ENCODE measurements at places on chromosomes 4 and X.
A peak's percentile ranks its signal among the peaks of the same experiment; 100 is the strongest.

- no peak for DNase-seq
Observed at GRCh38 chr4:102362922-102363432, 17.7 kb upstream of the SLC39A8 start.

GRCh38 chrX:36684053-36684452 is 324.1 kb upstream of the FAM47C start:
- DNase-seq, result peak; percentile 11

- DNase-seq, result no peak
Observed at GRCh38 chr4:87622303-87622702, 14.0 kb downstream of the DSPP start.

- no peak for DNase-seq
Observed at GRCh38 chr4:168871632-168872031, 138.4 kb downstream of the CBR4 start.

GRCh38 chrX:30690330-30690729 is 37.1 kb downstream of the GK start:
- no peak for DNase-seq

DNA sequence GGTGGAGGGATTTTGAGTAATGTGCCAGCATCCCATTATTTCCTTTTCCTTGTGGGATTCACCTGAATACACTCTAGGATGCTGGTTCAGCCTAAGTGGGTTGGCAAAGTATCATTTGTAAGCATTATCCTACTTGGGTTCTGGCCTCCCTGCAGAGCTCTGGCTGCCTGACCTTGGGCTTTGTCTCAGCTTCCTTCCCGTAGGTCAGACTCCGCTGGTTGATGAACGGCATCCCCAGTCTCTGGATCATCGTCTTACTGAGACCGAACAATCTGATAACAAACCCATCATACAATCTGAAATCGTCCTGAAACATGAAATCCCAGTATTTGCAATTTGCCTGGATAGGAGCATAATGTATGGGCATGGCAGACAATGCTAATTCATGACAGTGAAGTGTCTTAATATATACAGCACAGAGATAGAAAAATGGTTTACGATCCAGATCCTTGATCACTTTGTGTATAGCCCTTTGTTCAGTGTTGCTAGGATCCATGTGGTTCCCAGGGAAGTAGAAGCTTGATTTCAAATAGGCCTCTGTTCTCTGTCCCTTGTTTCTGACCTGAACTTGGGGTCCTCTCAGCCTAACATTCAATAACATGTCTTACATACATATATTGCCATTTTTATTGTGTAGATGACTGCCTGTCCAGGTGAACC is 5.5 kb downstream of the MID2 start:
- peak; percentile 20 for DNase-seq

DNA sequence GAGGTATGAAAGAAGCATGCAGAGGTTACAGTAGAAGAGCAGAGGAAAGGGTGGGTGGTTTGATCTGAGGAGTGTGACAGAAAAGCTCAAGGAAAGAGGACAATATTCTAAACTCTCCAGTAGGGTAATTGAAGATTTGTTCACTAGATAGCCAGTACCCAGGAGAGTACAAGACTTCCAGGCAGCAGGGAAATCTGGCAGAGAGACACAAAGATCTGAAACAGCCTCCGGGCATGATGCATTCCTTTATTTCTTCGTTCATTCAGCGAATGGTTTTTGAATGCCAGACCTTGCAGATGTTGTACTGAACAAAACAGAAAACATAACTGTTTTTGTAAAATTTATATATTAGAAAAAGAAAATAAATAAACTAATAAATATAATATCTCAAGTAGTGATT is 766.6 kb downstream of the FAT4 start:
- DNase-seq, result no peak

DNA sequence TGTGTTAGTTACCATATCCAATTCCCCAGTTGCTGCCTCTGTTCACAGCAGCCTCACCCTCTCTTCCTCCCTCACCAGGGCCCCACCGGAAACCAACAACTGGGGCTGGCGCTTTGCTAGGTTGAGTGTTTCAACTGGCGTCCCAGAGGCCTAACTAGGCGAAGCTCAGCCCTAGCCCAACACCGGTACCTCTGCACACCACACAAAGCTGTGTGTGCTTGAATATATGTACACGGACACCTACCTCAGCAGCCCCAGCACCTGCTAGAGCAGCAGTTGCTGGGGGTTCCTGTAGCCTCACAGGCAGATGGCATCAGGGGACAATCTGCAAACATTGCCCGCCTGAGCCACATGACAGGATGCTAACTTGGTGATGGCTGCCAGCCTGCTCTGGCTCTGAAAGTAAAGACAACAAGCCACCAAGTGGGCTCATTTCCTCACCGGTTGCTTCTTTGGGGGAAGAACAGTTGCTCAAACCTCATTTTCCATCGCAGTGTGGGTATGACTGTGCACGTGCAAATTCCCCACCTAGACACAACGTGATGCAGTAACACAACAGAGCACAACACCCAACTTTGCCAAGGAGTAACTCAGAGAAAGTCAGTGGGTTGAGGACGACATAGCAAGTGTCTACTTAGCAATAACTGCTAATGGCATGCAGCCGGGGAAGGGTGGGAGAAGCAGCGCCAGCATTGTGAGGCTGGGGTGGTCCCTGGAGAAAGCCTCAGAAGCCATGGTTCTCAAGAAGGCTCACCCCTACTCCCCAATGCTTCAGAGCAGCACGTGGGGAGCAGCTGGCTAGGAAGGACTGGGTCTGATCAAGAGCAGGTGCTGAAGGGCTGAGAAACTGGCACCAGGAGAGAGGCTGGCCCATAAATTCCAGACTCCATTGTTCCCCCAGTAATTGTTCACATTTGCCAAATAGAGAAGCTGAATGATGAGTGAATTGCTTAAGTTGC is 139.5 kb downstream of the SH3KBP1 start:
- DNase-seq, result no peak

GRCh38 chrX:47483306-47484268 is 565 bp upstream of the ZNF41 start:
- DNase-seq, result peak; percentile 21

- DNase-seq, result no peak
Observed at GRCh38 chr4:163736876-163737275, 242.4 kb downstream of the TMA16 start.

GRCh38 chr4:71239365-71239764 is 99.5 kb upstream of the SLC4A4 start:
- no peak for DNase-seq

DNA sequence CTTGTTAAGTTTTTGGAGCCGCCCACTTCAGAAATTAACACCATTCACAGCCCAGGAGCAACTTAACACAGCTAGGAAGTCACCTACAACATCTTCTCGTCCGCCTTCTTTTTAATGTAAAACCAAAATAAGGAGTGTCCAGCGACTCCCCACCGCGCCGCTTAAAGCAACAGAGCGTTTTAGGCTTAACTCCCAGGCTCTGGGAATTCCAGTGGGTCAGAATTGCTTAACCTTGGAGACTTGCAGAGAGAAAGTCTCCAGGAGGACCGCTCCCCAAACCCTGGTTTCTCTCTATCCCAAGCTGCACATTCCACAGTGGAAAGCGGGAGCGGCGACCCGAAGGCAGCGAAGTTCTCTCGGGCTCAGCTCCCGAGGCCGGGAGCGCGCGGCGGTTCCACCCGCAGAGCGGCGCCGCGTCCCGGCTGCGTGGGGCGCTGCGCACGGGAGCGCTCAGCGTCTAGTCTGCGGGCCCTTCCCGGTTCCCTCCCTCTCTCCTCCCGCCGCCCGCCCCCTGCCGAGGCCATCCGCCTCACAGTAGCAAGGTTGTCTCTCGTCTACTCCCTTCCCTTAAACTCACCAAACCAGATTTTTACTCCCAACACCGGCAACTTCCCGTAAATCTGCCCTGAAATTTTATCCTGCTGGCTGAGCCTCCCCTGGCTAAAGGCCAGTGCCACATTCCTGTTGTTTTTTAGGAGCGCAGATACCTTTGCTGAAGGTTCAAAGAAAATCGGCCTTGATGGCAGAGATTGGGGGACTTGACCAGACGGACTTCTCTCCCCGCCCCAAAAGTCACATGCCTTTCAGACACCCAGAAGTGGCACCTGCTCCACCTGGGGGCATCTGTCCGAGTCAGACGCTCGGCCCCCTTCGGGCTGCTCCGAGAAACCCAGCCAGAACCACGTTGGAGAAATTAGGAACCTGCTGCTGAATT is at the start of gene RBM47:
Gene RBM47 (minus strand): TSS at position 464 of the 934 bp plus-strand sequence. CDS start 190,971 bp downstream, outside the sequence.
- DNase-seq, result peak; percentile 66

GRCh38 chr4:79288185-79288584 is 37.7 kb downstream of the NAA11 start:
- no peak for DNase-seq

GRCh38 chr4:114321366-114321765 is 277.2 kb upstream of the UGT8 start:
- DNase-seq, result no peak

- no peak for DNase-seq
Observed at GRCh38 chrX:112759512-112759911, 79.8 kb upstream of the LHFPL1 start.

- no peak for DNase-seq
Observed at GRCh38 chr4:168864821-168865541, 145.1 kb downstream of the CBR4 start.

DNA sequence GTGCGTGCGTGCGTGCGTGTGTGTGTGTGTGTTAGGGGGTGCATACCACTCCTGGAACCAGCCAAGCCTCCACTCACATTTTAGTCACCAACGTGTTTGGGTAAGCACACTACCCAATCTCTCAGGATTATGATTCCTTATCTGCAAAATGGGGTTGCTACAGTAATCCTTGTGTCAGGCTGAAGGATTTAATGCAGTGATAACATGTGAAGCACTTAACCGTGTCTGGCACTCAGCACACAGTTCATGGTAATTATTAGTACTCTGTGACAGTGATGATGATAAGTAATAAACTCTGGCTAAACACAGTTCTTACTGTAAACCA is 57.3 kb downstream of the CLDN22 start:
- no peak for DNase-seq

DNA sequence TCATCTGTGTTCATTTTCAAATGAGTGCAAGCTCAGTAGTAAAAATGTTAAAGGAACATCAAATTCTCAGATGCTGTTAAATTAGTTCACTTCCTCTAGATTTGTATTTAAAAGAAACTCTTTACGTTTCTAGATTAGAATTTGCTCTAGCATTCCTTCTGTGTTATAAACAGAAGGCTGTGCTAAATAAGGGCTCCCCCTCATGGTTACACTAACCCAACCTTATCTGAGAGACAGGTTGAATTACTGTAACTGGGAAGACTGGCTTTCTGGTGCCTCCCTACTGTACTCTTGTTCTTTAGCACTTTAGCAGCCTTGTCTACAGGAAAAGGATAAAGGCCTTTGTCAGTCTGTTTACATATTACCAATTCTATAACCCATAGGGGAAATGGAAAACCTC is 56.8 kb downstream of the RXFP1 start:
- peak; percentile 13 for DNase-seq

- DNase-seq, result no peak
Observed at GRCh38 chr4:38716256-38716655, 52.3 kb downstream of the KLF3 start.

DNA sequence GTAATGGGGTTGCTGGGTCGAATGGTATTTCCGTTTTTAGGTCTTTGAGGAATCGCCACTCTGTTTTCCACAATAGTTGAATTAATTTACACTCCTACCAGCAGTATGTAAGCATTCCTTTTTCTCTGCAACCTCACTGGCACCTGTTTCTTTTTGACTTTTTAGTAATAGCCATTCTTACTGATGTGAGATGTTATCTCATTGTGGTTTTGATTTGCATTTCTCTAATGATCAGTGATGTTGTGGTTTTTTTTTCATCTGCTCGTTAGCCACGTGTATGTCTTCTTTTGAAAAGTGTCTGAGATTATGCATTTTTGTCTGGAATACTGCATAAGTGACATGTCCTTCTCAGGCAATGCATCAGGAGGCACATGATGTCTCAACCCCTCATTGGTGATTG is 28.8 kb downstream of the REPS2 start:
- peak; percentile 71 for DNase-seq

- no peak for DNase-seq
Observed at GRCh38 chr4:188295899-188296298, 156.7 kb downstream of the TRIML1 start.

DNA sequence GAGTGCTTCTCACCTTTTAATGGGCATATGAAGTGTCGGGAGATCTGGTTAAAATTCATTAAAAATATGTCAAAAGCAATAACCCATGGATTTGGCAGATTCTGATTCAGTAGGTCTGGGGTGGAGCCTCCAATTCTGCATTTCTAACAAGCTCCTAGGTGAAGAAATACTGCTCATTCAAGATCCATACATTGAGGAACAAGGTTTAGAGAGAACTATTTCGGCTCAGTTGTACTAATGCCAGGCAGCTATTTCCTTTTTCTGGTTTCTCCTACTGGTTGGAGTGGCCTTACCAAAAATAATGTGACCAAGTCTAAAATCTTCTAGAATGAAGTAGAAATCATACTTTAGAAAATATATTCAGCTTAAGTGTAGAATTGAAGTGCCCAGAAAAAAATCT is 117.5 kb downstream of the TSPAN7 start:
- DNase-seq, result no peak

DNA sequence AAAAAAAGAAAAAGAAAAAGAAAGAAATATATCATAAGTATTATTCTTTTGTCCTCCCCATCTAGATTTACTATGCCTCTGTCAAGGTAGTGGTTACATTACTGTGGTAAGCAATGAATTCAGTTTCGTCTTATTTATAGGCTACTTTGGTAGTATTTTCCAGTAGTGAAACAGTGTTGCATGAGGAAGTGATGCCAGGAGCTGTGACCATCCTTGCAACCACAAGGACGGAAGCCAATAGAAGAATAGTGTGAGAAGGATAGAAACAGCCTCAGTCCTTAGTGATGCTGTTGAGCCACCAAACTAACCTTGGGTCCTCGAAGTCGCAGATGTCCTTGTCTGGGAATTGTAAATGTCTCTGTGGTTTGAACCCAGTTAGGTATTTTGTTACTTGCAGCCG is 328.5 kb downstream of the PPP3CA start:
- no peak for DNase-seq

GRCh38 chr4:107548211-107548905 is 171.7 kb downstream of the PAPSS1 start:
- no peak for DNase-seq

- DNase-seq, result no peak
Observed at GRCh38 chrX:155995321-155995875, 2.1 kb upstream of the IL9R start.

- no peak for DNase-seq
Observed at GRCh38 chrX:307261-308111, 11.1 kb downstream of the GTPBP6 start.

- DNase-seq, result no peak
Observed at GRCh38 chr4:8242782-8243560, 26.6 kb upstream of the HTRA3 start.

GRCh38 chr4:105277702-105278101 is 131.0 kb downstream of the TET2 start:
- no peak for DNase-seq

- peak; percentile 2 for DNase-seq
Observed at GRCh38 chrX:143437439-143437838, 79.8 kb downstream of the SPANXN3 start.

DNA sequence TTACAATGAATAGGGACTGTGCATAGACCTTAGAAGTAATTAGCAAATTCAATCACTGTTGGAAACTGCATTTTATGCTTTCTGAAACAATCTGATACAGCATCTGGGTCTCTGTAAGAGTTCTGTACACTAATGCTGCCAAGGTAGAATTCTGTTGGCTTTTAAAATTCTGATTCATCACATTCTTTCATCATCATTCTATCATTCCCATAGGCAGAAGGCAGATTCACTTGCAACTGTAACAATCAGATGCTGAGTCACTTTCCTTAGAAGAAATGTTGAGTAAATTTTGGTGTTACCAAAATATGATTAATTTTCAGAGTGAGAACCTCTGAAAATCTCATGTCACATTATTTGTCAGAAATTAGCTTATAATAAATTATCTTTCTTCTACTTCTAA is 267.2 kb downstream of the MAPK10 start:
- no peak for DNase-seq
